ENCODE measurements at places on chromosomes 2 and 18.
A peak's percentile ranks its signal among the peaks of the same experiment; 100 is the strongest.

DNA sequence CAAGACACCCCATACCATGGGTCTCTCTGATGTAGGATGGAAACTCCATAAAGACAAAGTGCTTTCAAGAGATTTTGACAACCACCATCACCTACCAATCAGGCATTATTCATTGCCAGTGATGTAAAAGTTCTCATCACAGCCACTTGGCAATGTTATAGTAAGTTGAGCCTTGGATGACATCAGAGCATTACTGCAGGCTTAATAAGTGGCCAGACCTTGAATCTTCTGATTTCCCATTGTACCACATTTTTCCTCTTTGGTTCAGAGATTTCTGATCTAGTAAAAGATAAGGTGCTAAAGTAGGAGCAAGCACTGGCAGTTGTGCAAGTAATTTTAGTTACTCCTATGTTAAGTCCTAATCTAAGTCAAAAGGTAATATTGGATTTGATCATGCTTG, 36.5 kb downstream of the OSR1 start:
- no peak for DNase-seq

DNA sequence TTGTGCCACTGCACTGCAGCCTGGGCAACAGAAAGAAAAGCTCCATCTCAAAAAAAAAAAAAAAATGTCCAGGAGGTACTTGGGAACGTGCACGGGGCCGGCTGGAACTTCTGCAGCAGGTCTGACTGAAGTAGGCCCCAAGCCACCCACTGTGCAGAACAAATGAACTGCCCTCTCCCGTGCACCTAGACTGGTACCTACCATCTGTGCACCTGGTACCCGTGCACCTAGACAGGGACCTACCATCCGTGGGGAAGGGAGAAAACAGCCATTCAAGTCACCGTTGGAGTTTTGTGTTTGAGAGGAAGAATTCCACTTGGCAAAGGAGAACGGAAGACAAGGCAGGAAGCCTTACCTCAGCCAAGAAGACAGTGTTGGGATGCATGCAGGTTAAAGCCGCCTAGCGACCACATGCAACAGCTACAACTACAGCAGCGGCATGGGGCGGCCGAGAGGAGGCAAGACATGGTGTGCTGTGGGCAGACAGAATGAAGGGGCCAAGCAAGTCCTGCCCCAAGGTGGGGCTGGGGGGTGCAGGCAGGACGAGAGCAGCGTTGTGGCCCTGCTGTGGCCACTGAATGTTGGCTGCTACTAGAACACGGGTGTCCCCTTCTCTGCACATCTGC, 16.1 kb downstream of the ST3GAL5 start:
- peak; percentile 66 for DNase-seq

DNA sequence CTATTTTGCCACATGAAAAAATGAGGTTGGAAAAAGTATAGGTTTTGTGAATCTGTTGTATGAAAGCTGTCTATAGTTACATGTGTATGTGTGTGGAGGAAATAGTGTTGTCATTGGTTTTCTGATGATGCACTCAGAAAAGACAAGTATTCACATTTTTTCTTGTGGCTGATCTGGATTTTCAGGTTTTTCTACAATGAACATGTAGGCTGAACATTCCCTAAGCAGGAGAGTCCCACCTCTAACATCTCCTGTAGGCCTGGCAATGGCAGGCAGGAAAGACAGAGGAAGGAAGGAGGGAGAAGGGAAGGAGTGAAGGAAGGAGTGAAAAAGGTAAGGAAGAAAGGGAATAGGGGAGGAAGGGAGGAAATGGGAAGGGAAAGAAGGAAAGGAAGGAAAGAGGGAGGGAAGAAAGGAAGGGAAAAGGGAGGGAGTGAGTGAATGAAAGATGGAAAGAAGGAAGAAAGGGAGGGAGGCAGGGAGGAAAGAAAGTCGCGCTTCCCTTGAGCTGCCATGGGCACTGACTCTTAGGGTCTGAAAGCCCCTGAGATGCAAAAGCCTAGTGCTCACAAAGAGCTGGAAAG, 495 bp upstream of the IL36RN start:
- no peak for DNase-seq

GRCh38 chr2:159050426-159050825, 82.0 kb downstream of the TANC1 start:
- DNase-seq, result no peak

DNA sequence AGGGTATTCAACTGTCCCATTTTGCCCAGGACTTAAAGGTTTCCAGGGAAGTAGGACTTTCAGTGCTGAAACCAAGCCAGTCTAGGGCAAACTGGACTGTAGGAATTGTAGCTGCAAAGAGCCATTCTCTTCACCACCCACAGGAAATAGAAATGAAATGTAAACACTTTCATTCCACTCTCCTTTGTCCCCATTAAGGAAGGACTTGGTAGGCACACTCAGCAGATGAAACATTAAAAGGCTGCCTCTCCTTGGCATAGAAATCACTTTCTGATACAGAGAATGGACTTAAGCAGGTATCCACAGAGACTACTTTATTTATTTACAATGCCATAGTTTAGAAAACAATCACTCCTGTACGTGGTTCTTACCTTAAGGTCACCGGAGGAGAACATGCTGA, 102.9 kb upstream of the CCDC195 start:
- no peak for DNase-seq

DNA sequence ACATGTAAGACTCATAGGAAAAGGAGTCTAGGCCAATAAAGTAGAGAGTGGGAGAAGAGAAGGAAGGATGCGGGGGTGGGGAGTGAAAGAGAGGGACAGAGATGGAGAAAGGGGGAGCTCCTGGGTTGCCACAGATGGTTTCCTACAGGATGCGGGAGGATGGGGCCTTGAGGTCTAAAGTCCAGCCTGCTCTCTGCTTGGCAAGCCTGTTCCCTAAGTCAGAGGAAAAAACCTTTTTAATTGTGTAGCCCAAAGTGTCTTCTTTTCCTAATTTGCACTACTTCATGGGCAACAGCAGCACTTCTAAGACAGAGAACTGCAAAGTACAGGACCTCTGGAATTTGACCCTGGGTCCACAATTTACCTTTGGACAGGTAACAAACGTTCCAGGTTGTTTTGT, 1.4 kb upstream of the FAM110C start:
- DNase-seq, result no peak

DNA sequence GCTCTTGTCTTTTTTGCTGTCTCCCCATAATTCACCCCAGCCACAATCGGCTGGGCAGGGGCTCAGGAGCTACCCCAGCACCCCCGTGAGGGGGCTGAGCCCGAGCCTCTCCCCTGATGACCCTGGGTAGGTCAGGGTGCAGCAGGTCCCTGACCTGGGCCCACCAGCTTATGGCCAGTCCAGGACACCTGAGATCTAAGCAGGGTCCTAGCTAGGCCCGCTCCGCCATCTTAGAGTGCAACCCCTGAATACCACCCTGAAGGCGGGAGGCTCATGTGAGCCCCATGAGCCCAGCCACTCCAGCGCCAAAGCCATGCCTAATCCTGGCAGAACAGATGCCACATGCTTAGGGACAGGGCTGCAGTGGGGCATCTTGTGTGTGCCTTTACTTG, 16.2 kb downstream of the STK25 start:
- no peak for DNase-seq

- no peak for DNase-seq
Measured at GRCh38 chr18:50315100-50315871, 27.8 kb upstream of the CXXC1 start.

GRCh38 chr2:6773694-6774044, 92.0 kb downstream of the CMPK2 start:
- DNase-seq, result no peak

DNA sequence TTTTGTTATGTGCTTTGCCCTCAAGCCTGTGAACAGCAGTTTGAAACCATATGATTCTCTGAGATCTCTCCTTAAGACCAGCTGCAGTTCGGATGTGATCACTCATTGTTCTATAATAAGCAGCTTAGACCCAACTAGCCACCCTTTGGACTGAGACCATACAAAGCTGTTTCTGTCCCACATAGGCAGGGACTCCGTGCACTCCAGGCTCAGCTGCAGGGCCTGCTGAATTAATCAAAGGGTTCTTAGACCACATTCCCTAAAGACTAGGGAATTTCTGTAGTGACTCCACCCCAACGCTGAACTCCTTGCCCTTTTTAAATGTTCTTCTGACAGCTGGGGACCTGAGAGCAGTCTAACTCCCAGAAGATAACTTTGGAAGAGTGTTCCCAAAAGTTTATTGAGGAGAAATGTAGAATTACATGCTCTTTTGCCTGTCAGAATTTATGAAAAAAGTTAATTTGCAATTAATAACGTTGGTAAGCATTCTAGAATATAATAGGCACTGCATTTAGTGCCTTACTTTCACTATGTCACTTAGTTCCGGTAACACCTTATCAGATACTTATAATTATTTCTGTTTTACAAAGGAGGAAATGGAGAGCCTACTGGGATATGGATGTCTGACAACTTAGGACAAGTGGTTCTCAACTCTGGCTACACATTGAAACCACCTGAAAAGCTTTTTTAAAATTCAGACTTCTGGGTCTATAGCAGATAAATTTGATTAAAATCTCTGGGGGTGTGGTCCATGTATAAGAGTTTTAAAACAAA, 42.3 kb downstream of the GULP1 start:
- DNase-seq, result no peak
